Cortex of kidney (tissue), 1 donor: ENCODE measurements at places on chromosomes 2 and 18.

DNA sequence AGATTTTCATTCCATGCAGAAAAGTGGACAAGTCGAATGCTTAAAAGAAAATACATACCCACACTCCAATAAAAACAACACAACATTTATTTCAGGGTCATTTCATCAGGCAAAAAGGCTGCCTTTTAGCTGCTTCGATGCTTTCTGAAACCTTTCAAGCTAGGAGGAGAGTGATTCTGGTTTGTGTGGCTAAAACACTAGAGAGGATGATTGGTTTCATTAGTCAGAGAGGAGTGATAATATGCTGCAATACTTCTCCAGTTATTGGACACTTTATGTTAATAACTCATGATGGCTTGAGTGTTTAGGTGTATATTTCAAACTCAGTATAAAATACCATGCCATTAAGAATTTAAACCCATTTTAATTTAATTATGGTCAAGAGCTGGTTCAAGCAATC, 614.0 kb downstream of the SLC4A3 start:
- DNase-seq, result no peak

DNA sequence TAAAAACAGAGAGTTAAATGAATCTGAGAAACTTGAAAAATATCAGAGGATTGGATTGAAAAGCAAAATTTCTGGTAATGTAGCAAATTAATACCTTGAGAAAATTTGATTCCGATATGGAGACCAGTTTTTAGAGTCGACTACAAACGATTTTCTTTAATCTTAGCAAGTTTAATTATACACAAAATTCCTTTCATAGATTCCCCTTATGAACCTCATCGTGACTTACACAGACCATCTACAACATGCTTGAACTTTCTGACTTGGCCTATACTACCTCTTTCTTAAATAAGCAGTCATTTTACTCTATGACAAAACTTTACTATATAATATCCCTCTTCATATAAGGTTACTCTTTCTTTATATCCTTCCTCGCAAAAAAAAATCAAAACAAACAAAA, 769.6 kb upstream of the CRIM1 start:
- no peak for DNase-seq

- DNase-seq, result no peak
Measured at GRCh38 chr2:157359628-157360027, 34.0 kb upstream of the ERMN start.

GRCh38 chr2:173059971-173060461, 15.6 kb upstream of the MAP3K20 start:
- no peak for DNase-seq

DNA sequence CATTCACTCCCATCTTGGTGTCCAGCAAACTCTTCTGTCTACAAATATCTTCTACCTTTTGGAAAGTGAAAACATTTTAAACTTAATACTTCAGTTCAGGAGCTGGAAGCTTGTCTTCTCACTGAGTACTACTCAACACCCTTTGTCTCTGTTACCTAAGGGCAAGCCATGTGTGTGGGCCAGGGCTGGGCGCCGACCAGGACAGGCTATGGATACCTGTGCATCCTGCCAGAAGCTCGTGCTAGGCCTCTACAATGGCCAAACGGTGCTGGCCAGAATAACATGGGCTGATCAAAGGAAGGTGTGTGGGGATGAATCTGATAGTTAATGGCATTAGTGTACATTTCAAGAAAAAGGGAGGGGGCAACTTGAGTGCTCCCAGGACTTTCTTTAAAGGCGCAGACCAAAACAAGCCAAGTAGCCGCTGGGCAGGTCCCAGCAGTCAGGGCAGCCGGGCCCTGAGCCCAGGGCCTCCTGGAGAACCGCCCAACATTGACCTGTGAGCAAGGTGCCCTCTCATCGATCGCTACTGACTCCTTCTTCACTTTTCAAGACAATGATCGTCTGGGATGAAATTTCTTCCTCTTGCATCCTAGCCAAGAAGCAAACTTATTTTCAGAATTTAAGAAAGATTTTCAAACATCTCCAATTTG, 29.0 kb upstream of the ID2 start:
- DNase-seq, result no peak

GRCh38 chr2:161725297-161725696, 101.1 kb downstream of the SLC4A10 start:
- no peak for DNase-seq

- no peak for DNase-seq
Measured at GRCh38 chr2:152609154-152609553, 108.1 kb downstream of the PRPF40A start.

DNA sequence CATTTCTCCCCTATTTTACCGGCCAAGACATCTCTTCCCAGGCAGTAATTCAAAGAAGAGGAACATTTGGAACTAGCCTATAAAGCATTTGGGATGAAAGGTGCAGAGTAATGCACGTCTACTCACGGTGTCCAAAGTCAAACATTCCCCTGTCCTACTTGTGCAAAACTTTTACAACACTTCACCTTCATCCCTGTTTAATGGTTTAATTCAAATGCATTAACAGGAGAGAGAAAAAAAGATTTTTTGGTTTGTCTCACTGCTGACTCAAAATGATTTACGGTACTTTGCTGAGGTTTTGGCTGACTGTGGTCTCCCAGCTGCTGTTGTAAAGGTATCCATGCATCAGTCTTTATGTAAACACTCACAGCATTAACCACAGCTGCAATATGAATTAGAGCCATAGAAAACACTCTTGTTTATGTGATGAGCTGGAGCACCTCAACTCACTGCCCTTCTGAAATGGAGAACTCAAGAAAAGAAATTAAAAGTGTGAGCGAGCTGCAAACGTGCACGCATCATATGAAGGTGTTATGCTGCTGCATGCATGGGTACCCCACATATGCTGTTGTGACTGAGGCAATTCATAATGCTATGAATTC, 220.5 kb downstream of the PIEZO2 start:
- DNase-seq, result no peak

DNA sequence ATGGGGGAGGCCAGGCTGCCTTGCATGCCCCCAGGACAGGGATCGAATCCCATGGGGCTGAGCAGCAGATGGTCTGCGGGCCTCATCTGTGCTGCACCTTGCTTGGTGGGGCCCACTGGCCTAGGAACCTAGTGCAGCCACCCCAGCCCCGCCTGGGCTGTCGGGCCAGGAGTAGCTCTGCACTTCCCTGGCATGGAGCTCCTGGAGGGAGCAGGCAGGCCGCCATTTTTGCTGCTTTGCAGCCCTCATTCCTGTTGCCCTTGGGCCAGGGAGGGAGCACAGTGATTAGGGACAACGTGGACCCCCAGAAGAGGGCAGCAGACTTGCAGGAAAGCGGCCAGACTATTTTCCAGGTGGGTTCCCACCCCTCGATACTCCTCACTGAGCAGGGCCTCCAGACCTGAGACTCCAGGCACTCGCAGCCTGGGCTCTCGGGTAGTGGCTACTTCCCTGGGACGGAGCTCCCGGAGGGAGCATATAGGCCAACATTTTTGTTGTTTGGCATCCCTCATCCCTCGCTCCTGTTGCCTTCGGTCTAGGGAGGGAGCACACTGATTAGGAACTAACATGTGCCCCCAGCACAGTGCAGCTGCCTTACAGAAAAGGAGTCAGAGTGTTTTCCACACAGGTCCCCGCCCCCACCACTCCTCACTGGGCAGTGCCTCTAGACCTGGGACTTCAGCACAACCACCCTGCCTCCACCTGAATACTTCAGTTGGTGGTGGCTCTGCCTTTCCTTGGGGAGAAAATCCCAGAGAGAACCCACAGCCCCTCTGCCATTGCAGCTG, 99.5 kb downstream of the MAIP1 start:
- no peak for DNase-seq

- no peak for DNase-seq
Measured at GRCh38 chr2:178241844-178242551, 47.7 kb downstream of the OSBPL6 start.

DNA sequence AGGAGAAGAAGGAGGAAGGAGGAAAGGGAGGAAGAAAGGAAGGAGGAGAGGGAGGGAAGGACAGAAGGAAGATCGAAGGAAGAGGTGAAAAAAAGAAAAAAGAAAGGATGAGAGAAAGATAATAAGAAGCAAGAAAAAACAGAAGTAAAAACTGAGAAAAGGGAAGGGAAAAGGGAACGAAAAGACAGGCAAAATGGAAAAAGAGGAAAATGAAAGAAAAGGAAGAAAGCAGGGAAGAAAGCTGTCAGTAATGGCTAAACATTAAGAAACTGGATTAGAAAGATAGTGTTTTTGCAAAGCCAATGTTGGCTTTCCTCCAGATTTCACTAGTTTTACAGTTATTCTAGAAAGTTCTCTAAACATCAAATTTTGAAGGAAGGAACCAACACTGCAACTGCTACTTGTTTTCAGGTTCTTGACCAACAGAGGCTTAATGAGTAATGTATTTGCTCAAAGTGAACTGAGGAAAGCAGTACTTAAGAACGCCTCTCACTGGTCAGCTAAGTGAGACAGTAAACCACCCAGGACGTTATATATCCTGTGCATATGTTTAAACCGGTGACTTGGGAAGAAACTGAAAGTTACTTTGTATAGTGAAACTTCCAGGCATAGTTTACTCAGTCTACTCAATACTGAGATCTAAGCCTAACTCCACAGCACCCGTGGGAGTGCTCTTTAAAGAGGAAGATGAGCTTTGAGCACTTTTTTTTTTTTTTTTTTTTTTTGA, 286.2 kb upstream of the TRIB2 start:
- DNase-seq, result no peak

- DNase-seq, result no peak
Measured at GRCh38 chr2:105803337-105803736, 58.6 kb downstream of the NCK2 start.

DNA sequence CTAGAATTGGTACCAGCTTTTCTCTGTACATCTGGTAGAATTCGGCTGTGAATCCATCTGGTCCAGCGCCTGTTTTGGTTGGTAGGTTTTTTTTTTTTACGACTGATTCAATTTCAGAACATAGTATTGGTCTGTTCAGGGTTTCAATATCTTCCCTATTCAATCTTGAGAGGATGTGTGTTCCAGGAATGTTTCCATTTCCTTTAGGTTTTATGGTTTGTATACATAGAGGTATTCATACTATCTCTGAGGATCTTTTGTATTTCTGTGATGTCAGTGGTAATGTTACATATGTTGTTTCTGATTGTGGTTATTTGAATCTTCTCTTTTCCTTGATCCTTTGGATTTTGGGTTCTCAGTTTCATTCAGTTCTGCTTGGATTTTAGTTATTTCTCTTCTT, 172.1 kb upstream of the ITGA4 start:
- no peak for DNase-seq

- no peak for DNase-seq
Measured at GRCh38 chr2:96878796-96879544, 9.1 kb upstream of the SEMA4C start.

GRCh38 chr2:212912445-212913103, 238.8 kb downstream of the IKZF2 start:
- no peak for DNase-seq

DNA sequence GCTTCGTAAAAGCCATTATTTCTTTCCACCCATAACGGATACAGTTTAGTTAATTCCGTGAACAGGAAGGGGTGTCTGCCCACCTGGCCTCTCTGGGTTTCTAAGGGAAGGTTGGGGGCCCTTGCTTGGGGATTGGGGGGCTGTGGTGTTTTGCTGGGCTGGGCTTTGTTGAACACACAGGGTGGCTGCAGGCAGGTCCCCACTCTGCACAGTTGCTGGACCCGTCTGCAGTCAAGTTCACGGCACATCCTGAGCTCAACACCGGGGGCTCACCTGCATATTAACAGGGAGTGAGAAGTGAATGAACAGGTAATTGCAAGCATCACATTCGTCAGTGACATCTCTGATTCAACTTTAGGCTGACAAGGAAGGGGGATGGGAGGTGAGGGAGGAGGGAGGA, 109.0 kb downstream of the ZNF516 start:
- DNase-seq, result no peak

- no peak for DNase-seq
Measured at GRCh38 chr2:236803621-236804020, 234.0 kb downstream of the ACKR3 start.

DNA sequence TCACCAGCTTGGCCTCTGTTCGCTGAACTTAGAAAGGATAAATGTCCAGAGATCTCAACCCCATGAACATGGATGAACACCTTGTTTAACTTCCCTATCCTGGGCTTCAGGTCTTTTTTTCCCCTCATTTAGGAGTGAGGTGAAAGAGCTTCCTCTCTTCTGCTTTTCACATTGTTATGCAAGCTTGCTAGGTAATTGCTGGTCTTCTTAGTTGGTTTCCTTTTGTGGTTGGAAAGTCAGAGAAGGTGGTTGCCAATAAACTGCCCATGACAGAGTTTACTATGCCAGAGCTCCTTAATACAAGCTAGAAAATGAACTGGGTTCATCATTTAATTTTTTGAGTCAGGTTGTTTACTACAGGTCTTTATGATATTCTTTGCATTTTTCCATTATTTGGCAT, 16.6 kb downstream of the SLC9A4 start:
- DNase-seq, result no peak

GRCh38 chr18:36771245-36771644, 57.6 kb downstream of the TPGS2 start:
- no peak for DNase-seq

- DNase-seq, result no peak
Measured at GRCh38 chr18:22210311-22210754, 40.9 kb downstream of the GATA6 start.

GRCh38 chr2:234548695-234549420, 52.0 kb upstream of the ARL4C start:
- DNase-seq, result no peak

DNA sequence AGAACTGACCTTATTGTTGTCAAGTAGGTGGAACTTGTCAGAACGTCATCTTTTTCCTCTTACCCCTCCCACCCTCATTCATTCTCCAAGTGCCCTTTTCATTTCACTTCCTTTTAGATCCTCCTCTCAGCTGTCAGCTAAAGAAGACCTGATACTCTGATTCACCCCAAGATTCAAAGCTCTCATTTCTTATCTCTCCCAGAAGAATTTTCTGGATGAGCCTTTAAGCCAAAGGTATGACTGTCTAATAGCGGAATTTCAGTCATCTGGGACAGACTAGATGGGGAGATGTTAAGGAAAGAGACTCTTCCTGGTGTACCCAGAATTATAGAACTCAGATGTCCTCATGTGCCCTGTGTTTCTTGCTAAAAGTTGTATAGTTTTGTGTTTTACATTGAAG, 53.9 kb downstream of the TCF7L1 start:
- DNase-seq, result no peak

- no peak for DNase-seq
Measured at GRCh38 chr2:25688236-25688635, 14.9 kb upstream of the DTNB start.
